Stimulated activated CD4-positive, alpha-beta T cell treated with anti-CD3 and anti-CD28 coated beads, TNF-alpha, amount 100 ng/mL, for 48 hours (primary cell): ENCODE measurements at places on chromosomes 6 and 20.

GRCh38 chr20:23331450-23332350, 18.9 kb upstream of the NXT1 start:
- DNase-seq: no peak

GRCh38 chr6:4612636-4613171, 163.5 kb upstream of the CDYL start:
- no peak for DNase-seq

DNA sequence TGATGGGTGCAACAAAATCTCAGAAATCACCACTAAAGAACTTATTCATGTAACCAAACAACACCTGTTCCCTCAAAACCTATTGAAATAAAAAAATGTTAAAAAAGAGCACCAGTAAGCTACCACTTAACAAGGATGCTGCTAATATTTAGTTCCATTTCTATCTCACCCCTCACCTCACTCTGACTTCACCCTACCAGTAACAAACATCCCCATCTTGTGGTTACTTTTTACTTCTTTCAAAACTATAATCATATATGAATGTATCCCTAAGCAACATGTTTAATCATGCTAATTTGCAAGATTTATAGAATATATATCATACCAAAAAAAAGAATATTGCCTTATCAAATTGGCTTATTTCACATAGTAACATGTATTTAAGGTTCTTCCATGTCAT, 27.4 kb upstream of the SLC24A3 start:
- no peak for DNase-seq

DNA sequence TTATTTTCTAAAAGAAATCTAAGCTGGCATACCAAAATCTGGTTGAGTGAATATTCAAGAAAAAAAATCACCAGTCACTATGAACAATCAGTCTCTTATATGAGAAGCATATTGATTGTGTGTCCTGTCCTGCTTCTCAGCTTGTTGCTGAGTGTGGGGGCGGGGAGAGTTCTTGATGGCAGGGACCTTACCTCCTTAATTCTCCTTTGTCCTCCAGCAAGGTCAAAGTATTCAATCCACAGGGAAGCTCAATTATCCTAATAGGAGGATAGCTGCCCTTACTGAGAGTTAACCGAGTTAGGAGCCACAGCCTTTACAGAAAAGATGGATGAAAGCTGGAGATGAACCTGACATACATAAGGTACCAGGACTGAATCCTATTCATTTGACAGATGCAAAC, 154.0 kb downstream of the LY86 start:
- DNase-seq: no peak

DNA sequence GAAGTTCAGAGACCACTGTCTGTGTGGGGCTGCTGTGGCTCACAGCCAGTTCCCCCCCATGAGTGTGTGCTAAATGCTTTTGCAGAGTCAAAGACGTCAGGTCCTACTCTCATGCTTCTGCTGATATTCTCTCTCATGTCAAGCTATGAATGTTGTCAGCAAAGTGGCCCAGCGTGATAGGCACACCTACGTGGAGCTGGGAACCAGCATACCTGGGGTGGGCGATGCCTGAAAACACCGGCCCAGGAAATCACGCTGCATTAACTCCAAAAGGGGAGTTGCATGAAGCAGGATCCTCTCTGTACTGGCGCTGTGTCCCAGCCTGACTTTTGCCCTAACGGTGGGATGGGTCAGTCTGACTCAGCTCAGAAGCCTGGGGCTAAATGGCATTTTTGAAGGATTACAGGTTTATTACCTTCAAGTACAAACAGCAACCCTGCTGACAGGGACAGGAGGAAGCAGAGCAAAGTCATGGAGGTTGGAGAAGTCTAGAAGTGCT, 9.0 kb upstream of the MRPS10 start:
- no peak for DNase-seq

GRCh38 chr20:55417836-55418235, 587.5 kb downstream of the CBLN4 start:
- DNase-seq: no peak

- no peak for DNase-seq
Measured at GRCh38 chr6:168340819-168341218, 21.2 kb upstream of the DACT2 start.

GRCh38 chr20:31675828-31676608, 38.3 kb downstream of the COX4I2 start:
- DNase-seq: no peak

DNA sequence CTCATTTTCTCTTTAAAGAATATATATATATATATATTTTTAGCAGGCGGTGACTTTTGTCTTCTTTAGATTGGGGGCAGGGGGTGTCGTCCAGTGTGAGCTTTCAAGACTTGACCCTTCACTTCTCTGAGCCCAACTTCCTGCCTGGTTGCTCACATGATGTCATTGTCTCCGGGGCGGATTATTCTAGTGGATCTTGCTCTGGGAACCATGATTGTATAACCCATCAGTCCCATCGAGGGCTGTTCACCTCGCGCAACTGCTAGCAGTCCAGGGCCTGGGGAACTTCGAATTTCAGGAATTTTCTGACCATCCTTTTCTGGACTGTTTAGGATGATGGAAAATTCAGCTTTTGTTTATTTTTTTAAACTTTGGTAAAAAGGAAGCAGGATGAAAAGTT, 1.0 kb downstream of the IGF2R start:
- DNase-seq: no peak

DNA sequence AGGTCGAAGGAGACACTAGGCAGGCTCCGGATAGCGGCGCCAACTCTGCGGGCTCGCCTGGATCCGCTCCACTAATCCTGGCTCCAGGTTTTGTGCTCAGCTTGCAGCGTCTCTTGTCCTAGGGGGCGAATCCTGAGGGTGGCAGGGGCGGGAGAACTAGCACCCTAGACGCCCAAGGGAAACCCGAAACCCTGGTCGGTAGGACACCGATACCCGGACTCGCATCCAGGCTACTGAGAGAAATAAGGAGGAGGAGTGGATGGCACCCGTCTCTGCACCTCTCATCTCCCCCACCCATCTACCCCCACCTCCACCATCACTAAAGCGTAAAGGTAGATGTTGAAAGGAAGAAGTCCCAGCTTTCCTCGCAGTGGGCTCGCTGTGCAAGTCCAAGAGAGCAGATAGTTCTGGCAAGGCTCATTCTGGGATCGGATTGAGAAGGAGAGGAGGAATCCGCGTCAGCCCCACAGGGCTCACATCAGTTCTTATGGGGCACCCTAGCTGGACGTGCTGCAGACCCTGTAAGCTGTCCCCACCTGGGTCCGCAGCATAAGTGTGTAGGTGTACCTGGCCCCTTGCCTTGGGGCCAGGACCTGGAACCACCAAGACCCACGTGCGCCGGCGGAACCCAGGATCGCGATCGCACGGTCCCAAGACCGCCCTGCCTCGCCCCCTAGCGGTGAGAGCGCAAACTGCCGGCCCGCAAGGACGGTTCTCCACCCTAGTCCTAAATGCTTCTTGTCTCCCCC, 6.9 kb downstream of the SLC32A1 start:
- peak; percentile 79 for DNase-seq

GRCh38 chr6:54353975-54354374, 45.7 kb downstream of the TINAG start:
- no peak for DNase-seq

GRCh38 chr6:117237561-117237960, 27.8 kb upstream of the VGLL2 start:
- DNase-seq: no peak

- no peak for DNase-seq
Measured at GRCh38 chr6:138334000-138334399, 43.7 kb upstream of the SMIM28 start.

DNA sequence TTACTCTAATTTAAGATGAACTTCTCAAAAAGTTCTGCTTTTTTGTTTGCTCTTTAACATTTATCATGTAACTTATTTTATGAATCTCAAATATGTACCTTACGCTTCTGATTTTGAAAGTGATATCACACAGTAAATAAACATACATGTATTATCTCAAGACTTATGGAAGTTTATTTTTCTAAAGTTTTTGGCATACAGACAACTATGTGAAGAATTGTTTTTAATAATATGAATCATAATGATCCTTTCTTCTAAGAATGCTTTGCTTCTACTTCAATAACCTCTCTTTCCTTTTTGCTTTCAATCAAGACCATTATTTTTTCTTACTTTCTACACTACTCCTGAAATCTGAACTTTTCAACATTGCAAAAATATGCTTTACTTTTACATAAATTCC, 816.4 kb downstream of the EYS start:
- DNase-seq: no peak

GRCh38 chr20:17557675-17558006, 12.2 kb upstream of the DSTN start:
- DNase-seq: no peak

GRCh38 chr20:9166153-9166780, 97.4 kb downstream of the PLCB4 start:
- no peak for DNase-seq

DNA sequence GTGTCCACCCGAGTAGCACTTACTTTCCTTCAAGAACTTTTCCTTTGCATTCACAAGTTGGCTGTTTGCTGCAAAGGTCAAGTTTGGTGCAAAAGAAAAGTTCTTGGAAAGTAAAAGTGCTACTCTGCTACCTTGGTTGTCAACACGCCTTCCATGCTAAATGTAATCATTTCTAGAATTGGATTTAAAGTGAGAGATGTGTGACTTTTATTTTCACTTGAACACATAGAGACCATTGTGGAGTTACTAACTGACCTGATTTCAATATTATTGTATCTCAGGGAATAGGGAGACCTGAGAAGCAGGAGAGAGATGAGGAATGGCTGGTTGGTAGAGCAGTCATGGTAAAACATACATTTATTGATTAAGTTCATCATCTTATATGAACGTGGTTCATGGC, 49.7 kb upstream of the IFNGR1 start:
- DNase-seq: no peak

DNA sequence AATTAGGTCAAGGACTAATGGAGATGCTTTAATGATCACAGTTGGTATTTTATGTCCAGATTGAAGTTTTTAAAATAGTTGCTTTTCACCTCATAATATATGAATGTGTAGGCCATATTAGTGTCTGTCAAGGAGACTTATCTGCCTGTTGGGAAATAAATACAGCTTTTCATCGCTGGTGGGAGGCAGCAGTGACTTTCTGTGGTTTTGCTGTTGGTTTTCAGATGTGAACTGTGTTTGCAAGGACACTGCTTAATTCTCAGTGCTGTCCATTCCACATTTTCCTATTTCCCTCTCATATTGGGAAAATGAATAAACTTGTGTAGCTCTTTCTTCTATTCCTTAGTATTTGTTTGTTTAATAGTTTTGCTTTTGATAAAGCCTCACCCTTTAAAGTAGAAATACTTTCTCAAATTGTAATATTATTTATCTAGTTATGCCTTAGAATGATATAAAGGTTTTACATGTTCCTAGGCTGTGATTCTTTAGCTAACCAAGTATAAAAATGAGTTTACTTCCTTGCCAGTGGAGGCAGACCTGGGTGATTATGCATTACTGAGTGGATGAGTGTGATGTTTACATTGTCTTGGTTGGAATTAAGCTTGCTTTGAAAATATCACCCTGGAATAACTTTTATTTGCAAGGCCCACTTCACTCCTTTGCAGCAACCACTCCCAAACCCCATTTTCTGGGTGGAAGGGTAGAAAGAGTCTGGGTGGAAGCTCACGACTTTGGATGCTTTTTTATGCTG, 3.3 kb downstream of the PLCB4 start:
- DNase-seq: no peak

GRCh38 chr20:41452226-41452625, 85.6 kb upstream of the EMILIN3 start:
- DNase-seq: no peak

DNA sequence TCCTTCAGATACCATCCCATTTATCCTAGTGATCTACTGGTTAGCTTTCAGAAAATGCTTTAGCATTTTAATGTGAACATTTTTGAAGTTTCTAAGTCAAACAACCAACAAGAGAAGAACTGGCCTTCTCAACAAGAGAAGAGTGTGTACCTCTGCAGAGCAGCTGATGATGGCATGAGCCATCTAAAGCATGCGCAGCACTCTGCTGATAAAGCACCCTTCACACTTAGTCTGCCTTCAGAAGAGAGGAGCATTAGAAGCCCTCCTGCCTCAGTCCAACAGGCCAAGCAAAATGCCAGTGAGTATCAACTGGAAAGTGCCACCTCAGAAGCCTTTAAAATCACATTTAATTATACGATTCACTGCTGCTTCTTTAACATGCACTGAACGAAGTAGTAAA, 169.2 kb downstream of the BTBD9 start:
- no peak for DNase-seq

GRCh38 chr6:84166395-84166794, 61.0 kb downstream of the CEP162 start:
- DNase-seq: no peak

- DNase-seq: no peak
Measured at GRCh38 chr6:141282263-141282662, 850.5 kb upstream of the GJE1 start.

- DNase-seq: no peak
Measured at GRCh38 chr6:37575221-37575620, 75.5 kb upstream of the CCDC167 start.

DNA sequence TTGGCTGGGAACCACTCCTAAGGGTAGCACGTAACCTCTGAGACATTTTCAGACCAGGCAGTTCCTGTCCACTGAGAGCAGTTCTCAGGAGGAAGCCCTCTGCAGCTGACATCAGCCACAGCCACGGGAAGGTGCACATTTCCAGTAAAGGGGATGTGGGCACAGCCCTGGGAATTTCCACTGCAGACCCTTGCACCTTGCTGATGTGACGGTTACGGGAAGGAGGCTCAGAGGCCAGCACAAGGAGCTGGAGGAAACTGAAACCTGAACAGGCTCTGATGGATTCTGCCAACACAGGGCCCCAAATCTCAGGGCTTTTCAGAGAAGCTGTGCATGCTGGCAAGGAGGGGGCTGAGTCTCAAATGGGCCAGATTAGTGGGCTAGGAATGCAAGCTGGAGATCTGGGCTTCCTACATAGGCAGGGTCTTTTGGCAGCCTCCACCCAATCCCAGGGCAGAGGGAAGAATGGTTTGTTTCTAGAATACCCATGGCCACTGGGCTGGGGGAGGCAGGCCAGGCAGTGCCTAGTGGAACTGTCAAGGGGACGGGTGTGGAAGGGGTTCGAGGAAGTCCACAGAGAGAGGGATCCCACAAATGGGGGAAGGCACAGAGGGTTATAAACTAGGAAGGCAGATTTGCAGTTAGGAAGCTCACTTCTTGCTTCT, 14.2 kb downstream of the EBF4 start:
- DNase-seq: no peak

DNA sequence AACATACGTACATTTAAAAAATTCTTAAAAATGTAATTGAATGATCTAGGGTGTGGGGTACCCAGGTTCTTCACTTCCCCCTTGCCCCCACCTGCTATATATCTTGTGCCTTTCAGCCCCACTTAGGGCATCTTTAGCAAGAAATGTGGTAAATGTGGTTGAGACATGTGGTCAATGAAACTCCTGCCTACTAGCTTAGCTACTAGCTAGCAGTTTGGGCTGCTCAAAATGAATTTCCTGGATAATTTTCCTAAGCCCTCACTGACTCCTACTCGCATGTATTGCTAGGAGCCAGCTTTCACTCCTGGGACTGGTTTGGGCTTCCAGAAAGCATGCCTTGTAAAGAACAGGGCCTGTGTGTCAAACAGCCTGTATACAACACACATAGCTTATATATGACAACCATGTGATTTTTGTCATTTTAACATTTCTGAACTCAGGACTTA, 257.3 kb downstream of the ATXN1 start:
- DNase-seq: no peak

GRCh38 chr6:3617681-3618311, 133.7 kb downstream of the PXDC1 start:
- no peak for DNase-seq
